Hepatocyte (in vitro differentiated cells): ENCODE measurements at places on chromosomes 7 and 10. TPM values are rescaled to one million over a fixed set of nuclear protein-coding genes. Genes with fewer than 3 reads are reported as not detected.

Gene PUS7
- total RNA-seq: 10.9 and 12.6 TPM in 2 replicates

Gene KIAA1217
- 20.1 and 33.2 TPM in 2 replicates for total RNA-seq

Gene GSAP
- 11.1 and 16.3 TPM in 2 replicates for total RNA-seq

Gene CDH23
- total RNA-seq: 0.30 and 0.56 TPM in 2 replicates

Gene CHST15
- total RNA-seq: 4.1 and 4.5 TPM in 2 replicates

Gene FAM25A
- not detected in 2 replicates for total RNA-seq

Gene OR2A2
- not detected in 2 replicates for total RNA-seq

Gene GPR146
- 5.2 and 6.5 TPM in 2 replicates for total RNA-seq

Gene ST8SIA6
- total RNA-seq: 0.24 TPM in 1 of 2 replicates, not detected in the other

Gene POLR1F
- 14.4 and 18.8 TPM in 2 replicates for total RNA-seq

Gene WNT2
- 16.3 and 17.6 TPM in 2 replicates for total RNA-seq

Gene ZNF467
- total RNA-seq: 5.9 and 7.8 TPM in 2 replicates

Gene AGR3
- total RNA-seq: 52.1 and 74.3 TPM in 2 replicates

Gene DHTKD1
- 17.5 and 22.8 TPM in 2 replicates for total RNA-seq

Gene FAM25C
- total RNA-seq: not detected in 2 replicates

Gene AGAP4
- 5.6 TPM in 2 replicates for total RNA-seq

Gene ATOH7
- total RNA-seq: 0.17 TPM in 1 of 2 replicates, not detected in the other

Gene OR6B1
- not detected in 2 replicates for total RNA-seq

Gene PCBD1
- 81.5 and 93.5 TPM in 2 replicates for total RNA-seq

Gene OR2A12
- total RNA-seq: 0.24 and 1.0 TPM in 2 replicates

Gene ITPRID1
- total RNA-seq: 0.36 TPM in 1 of 2 replicates, not detected in the other

Gene LIPJ
- total RNA-seq: 0.17 TPM in 1 of 2 replicates, not detected in the other
